ENCODE measurements at places on chromosomes 5 and 9.

- no peaks in the 10 kb centered on the region for H3K27me3 ChIP-seq
- no peak overlapping the region for H3K27ac ChIP-seq
- no peak for DNase-seq
- H3K4me1 ChIP-seq, result no peaks in the 10 kb centered on the region
- H3K4me3 ChIP-seq, result no peak overlapping the region
These were observed 15.6 kb downstream of the TEX53 start for GRCh38 chr9:114641967-114642366.

- H3K4me3 ChIP-seq, result no peak overlapping the region
- H3K27me3 ChIP-seq, result no peaks in the 10 kb centered on the region
- H3K27ac ChIP-seq, result no peak overlapping the region
- no peaks in the 10 kb centered on the region for H3K36me3 ChIP-seq
- H3K4me1 ChIP-seq, result no peaks in the 10 kb centered on the region
These were observed 86.7 kb downstream of the BRINP1 start for GRCh38 chr9:119282476-119283077.

DNA sequence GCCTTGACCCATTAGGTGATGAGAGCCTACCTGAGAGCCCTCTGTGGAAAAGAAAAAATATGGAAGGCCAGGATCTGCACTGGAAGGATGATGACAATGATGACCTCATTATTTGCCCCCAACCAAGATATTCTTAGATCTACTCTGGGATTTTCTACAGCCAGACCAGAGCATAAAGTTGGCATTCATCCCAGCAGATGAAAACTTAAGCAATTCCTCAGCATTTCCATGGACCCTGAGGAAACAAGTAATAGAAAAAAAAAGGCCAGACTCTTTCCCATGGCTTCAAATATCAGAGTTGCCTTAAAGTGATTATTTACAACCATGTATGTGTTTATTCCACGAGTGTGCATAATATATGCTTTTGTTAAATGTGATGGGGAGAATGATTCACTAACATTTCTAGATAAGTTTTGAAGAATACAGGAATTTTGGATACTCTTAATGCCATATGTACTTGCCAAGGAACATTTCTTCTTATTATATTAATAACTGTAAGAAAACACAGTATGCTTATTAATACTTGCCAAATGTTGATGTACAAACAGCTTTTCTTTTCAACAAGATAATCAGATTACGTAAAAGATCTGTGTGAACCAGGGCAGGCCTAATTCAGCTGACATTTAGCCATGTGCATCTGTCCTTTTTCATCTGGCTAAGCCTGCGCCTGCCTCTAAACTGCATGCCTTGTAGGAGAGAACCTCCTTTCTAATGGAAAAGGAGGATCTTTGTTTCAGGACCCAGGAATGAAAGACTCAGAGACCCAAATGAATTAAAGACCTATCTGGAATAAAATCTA is 94.8 kb downstream of the ARRDC3 start:
- H3K4me1 ChIP-seq, result peaks cover 7% of the 10 kb centered on the region
- H3K36me3 ChIP-seq, result no peaks in the 10 kb centered on the region
- H3K27me3 ChIP-seq, result no peaks in the 10 kb centered on the region
- no peak overlapping the region for H3K4me3 ChIP-seq
- DNase-seq, result no peak

- no peak for DNase-seq
- no peak overlapping the region for H3K27ac ChIP-seq
- no peaks in the 10 kb centered on the region for H3K27me3 ChIP-seq
- H3K4me1 ChIP-seq, result no peaks in the 10 kb centered on the region
These were observed 24.6 kb downstream of the UBAP1 start for GRCh38 chr9:34203275-34203991.

DNA sequence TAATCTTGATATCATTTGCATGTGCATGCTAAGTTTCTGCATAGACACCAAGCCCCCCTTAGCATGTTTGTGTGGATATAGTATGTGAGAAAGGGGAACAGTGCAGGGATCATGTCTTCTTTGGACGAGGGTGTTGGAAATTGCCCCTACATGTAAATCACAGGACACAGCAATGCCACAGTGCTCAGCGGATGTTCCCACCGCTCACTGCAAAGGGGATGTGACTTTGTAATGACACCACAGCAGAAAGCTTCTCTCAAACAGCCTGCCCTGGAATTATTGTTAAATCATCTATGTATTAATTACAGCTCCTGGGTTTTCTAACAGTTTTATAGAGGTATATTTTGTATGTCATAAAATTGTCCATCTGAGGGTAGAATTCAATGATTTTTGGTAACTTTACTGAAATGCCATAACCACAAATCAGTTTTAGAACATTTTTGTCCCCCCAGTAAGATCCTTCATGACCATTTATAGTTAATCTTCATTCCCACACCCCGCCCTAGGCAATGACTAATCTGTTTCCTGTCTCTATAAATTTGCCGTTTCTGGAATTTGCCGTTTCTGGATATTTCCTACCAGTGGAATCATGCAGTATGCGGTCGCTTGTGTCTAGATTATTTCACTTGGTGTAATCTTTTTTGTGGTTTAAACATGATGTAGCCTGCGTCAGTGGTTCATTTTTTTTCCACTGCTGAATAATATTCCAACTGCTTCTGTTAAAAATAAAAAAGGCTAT is 648.5 kb upstream of the WWC1 start:
- no peak overlapping the region for H3K27ac ChIP-seq
- DNase-seq, result no peak
- H3K4me1 ChIP-seq, result no peaks in the 10 kb centered on the region
- H3K36me3 ChIP-seq, result no peaks in the 10 kb centered on the region

DNA sequence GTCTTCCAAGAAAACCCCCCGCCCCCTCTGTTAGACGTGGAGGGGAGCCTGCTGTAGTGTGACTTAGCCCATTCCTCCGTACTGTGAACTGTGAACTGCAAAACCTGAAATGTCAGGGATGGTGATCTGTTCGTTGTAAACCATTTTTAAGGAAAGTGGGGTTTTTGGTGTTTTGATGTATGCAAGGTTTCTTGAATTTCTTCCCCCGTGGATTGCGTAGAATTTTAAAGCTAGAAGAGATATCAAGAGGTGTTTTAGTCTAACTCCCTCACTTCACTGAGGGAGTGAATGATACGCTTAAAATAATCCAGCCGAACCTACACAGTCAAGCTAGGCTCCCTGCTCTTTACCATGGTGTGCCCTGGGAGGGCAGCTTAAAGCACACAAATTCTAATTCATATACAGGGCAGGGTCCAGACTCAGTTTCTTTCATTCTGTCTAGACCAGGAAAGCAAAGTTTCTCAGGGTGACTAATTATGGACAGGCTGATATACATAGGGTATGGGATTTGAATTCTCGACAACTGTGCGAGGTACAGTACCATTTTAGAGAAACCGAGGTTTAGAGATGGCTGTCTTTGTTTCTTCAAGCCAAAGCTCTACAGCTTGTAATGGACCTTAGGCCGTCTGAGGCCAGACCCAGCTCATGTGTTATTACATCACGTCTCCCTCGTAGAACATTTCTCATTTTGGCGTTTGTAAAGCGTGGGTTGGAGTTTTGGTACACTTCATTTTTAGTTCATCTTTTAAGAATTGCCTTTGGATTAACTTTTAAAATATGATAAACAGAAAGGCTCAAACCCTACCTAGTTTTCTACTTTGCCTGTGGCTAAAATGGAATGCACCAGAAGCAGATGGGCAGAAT is 2.7 kb downstream of the PTGER4 start:
- H3K27me3 ChIP-seq, result no peaks in the 10 kb centered on the region
- H3K36me3 ChIP-seq, result no peaks in the 10 kb centered on the region
- peaks cover 49% of the 10 kb centered on the region for H3K4me1 ChIP-seq
- DNase-seq, result no peak
- H3K27ac ChIP-seq, result peak overlapping the region; percentile 91
- H3K4me3 ChIP-seq, result peak overlapping the region; percentile 92

All from Panc1 (cell line).